ENCODE measurements at places on chromosomes 5 and 9.

GRCh38 chr9:93648836-93649235 is 72.5 kb downstream of the PHF2 start:
- no peak for DNase-seq

- no peak for DNase-seq
Measured at GRCh38 chr9:132694144-132694543, 23.9 kb downstream of the GTF3C4 start.

GRCh38 chr5:168365581-168366081 is 74.2 kb downstream of the WWC1 start:
- DNase-seq = no peak

DNA sequence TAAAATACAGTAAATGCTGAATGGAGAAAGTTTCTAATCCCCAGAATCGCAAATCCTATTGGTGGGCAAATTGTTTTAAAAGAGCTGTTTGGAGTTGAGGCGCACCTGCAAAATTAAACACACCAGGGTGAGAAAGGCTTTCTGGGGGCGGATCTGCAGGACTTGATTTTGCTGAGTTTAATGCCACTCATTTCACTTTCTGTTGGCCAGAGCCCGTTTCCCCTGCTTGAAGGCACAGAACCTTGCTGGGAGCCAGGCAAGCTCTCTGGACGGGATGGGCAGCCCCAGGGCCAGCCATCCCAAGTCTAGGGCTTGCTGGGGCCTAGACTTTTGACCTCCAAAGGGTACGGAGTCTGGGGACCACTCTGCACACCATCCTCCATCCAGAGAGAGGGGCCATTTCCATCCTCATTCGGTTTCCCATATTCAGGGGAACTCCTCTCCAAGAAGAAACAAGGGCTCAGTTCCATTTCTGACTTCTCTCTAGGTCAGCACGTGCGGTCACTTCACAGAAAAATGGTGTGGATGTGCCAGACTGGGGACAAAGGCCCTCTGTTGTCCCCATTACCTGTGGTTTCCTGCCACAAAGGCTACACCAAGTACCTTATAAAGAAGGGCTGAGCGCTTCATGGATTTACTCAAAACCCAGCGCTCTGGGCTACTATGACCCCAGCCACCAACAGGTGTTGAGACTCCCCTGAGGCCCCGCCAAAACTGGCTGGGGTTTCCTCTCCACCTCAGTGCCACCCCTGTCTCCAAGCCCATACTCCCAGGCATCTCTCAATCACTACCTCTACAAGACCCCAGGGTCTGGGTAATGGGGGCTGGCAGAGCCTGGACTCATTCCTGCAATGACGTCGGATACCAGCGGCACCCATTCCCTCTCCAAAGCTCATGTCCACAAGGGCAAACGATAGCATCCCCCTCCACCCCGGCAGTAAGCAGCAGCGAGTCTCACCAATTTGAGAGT is 170.0 kb downstream of the AUH start:
- no peak for DNase-seq

DNA sequence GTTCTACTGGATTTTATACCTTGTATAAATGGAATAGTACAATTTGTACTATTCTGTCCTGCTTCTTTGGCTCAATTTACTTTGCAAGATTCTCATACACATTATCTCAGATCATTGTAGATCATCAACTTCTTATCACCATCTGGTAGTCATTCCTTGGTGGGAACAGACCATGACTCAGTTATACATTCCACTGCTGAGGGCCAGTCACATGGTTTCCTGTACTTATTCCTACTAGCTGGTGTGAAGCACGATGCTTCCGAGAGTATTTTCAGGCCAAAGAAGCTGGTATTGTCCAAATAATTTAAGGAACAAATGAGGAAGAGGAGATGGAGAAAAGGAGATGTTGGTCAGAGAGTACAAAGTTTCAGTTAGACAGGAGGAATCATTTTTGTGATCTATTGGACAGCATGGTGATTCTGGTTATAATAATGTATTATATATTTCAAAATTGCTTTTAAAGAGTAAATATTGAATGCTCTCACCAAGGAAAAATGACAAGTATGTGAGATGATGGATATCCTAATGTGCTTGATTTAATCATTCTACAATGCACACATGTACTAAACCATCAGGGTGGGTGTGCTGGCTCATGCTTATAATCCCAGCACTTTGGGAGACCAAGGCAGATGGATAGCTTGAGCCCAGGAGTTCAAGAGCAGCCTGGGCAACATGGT is 124.1 kb downstream of the SYK start:
- peak; percentile 39 for DNase-seq

GRCh38 chr5:10364186-10364689 is 10.7 kb downstream of the MARCHF6 start:
- DNase-seq = no peak

DNA sequence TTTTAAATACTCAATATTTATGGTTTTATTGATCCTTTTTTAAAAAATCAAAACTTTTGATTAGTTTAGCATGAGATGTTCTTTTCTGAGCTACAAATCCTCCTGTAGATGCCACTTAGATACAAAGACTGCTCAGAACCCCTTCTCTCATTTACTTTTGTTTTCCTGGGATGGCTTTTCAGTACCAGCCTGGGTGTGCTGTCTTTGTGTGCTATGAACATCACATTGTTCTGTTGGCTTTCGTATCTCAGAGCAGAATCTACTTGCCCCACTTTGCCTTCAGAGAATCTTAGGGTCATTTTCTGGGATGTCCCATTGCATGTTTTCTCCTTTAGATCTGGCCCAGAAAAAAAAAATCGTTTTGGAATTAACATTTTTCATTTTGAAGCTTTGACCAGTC is 85.9 kb downstream of the RASGRF2 start:
- no peak for DNase-seq

DNA sequence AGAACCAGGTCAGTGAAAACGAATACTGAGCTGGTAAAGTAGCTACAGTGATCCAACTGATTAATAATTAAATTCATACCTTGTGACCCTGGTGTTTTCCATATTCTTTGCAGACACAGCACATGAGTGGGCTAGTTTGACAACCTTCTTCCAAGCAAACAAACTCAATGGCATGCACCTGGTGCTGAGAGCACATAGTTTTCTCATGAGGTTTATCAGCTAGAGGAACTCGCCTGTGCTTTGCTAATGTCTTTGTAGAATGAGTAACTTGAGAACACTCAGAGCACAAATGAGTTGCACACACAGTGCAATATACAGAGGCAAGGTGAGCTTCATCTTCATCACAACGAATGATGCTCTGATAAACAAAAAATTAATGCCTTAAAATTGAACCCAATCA is 12.6 kb downstream of the TRIM23 start:
- no peak for DNase-seq

DNA sequence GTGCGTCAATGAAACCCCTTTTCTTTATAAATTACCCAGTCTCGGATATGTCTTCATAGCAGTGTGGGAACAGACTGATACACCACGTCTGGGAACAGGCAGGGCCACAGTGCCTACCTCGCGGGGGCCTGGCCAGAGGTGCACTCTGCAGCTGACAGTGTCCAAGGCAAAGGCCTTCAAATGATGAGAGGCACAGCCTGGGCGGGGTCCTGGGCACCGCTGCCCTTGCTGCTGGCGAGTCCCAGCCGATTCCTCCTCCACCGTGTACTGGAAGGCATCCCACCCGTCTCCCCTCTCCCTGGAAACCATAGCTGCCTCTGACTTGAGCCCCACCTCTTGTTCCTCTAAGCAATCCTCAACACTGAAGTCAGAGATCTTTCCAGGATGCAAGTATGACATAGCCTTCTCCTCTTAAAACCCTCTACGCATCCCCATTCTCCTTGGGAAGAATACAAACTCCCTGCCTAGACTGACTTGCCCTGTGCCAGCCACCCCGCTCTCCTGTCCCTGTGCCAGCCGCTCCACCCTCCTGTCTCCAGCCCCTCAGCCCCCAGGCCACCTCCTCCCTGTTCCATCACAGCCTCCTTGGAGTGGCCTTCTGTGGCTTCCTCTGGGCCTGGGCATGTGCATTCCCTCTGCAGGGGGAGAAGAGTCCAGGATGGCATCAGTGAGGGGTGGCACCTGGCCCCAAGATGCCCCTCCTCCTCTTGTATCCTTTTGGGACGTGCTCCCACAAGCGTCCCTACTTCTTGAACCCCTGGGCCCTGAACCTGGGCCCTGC is 8.1 kb upstream of the COL5A1 start:
- no peak for DNase-seq

- no peak for DNase-seq
Measured at GRCh38 chr5:32541241-32541640, 44.1 kb upstream of the SUB1 start.

DNA sequence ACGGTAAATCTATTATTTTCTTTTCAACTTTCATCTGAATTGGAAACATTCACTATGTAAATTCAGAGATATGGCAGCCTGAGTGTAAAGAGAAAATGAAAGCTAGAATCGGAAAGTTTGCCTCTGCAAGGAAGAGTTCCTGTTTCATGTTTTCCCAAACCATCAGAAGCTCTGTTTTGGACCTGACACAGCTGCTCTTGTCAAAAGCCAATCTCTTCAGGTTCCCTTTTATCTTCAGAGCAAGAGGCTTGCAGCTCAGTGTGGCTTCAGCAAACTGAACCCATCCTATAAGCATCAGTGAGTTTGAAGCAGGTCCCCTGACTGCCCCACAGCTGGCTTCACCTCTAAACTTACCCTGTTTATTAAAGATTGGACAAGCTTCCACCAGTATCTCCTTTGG is 1099.7 kb downstream of the DTWD2 start:
- DNase-seq = no peak

- DNase-seq = no peak
Measured at GRCh38 chr5:163978897-163979296, 473.5 kb downstream of the MAT2B start.

DNA sequence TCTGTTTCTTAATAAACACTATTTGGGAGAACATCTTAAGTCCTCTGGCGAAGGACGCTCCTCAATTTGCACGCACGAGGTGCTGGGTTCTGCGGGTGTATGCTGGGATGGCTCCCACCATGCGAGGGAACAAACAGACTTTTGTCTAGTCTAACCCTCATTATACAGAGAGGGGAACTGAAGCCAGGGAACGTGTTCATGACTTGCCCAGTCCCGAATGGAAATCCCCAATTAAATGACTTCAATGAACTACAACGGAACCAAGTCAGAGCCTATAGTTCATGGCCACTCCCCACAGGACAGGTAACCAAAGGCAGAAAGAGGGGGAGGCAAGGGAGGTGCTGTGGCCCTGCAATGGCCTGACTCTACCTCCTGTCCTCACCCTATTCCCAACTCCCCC is 9.3 kb downstream of the TLE1 start:
- DNase-seq = no peak

DNA sequence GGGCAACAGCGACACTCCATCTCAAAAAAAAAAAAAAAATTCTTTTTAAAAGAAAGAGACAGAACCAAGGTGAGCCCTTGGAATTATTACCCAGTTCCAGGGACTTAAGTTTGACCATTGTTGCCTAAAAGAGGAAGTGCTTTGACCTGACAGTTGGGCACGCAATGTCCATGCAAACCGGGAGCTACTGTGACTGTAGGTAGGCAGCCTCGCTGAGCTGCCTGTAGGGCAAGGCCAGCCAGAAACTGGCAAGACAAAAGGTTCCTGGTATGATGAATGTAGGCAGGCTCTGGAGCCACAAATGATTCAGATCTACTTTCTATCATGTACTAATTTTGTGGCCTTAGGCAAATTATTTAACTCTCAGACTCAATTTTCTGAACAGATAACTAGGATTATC is 334.8 kb upstream of the ZNF462 start:
- no peak for DNase-seq

DNA sequence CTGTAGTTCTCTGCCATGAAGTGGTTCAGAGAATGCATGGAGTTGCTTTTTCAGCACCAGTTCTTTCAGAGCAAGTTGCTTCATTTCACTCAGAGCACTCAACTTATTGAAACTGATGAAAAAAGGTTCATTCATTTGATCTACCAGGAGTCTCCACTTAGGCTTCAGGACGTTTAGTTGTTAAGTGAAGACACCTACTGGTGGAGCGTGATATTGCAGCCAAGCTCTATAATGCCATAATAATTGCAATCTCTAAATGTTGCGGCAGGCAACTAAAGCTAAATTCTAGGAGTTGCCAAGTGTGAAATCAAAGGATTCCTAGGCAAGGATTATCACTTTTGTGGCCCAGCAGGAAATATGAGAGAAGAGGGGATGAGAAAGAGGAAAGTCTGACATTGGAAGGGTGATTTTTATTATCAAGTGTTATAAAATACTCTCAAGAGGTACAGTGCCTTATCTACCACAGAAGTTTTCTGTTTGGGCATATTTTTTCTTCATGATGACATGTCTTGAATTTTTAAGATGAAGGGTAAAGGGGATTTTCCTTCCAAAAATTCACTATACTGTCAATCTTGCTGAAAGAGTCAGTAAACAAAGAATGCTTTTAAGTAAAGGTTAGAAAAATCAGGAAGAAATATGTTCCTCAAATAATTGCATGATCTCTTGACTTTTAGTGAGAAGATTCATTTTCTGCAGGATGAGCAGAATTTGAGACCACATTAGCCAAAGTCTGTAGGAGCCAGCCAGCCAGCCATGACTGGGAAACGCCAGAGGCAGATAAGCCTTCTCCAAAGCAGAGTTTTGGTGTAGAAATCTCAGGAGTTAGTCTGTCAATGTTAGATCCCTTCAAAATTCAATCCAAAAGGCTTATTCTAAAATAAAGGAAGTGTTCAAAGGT is 83.4 kb downstream of the SH3PXD2B start:
- DNase-seq = peak; percentile 33

Measured in AG04450 (cell line).